ENCODE measurements at places on chromosomes 4 and X.

DNA sequence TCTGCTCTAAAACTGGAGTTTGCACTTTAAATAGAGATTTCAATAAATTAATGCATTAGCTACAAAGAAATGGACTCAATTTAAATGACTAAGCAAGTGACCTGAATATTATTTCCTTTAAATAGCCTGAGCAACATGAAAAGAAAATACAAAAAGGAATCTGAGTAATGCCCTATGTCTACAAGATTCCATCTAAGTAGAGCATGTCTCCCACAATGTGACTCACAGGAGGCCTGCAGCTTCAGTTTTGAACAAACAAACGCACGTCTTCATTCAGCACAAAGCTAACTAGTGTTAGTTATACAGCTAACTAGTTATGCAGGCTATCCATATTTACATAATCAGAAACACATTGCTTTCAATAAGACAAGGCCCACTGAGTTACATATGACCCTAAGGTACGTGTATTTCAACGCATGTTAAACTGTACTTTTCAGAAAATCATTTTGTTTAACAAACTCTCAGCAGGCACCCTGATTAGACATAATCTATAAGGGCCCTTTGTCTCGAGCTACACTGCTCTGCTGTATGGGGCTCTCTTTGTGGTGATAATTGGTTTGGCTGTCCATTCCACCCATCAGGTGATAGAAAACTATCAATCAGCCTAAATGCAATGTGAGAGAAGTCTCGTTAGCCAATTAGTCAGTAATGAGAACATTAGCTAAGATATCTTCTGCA lies 116.5 kb downstream of the MAML3 start:
- DNase-seq = no peak

- DNase-seq = no peak
Observed at GRCh38 chr4:168859888-168860694, 150.0 kb downstream of the CBR4 start.

- DNase-seq = no peak
Observed at GRCh38 chrX:18792828-18793227, 85.4 kb downstream of the PPEF1 start.

DNA sequence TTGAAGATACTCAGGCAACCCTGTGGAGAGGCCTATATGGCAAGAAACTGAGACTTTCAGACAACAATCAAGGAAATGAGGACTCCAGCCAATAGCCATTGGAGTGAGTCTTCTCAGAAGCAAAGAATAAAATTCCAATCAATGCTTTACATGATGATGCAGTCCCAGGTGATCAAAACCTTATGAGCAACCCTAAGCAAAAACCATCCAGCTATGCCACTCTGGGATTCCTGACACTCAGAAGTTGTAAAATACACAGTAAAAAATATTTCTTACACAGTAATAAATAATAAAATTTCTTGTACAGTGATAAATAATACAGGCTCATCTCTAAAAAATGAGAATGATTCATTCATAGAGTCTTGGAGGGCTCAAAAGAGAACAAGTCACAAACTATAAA lies 150.6 kb downstream of the IL15 start:
- DNase-seq = no peak

DNA sequence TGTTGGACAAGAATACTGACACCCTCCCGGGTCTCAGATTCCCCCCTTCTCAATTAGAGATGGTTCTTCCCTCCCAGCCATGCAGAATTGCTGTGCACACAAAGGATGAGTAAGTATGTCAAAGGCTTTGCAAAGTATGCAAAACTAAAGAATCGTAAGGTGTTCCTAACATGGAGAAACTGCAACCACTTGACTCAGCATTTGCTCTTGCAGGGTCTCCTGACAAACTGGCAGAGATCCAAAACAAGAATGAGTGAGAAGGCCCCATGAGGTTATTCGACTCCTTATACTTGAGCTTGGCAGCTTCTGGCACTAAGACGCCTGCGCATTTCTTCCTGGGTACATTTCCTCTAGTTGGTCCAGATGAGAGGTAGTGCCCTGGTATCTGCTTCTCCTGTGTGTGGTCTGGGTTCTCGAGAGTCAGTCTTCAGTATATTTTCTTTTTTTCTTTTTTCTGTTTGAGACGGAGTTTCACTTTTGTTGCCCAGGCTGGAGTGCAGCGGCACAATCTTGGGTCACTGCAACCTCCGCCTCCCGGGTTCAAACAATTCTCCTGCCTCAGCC lies 8.2 kb downstream of the FAM184B start:
- no peak for DNase-seq

DNA sequence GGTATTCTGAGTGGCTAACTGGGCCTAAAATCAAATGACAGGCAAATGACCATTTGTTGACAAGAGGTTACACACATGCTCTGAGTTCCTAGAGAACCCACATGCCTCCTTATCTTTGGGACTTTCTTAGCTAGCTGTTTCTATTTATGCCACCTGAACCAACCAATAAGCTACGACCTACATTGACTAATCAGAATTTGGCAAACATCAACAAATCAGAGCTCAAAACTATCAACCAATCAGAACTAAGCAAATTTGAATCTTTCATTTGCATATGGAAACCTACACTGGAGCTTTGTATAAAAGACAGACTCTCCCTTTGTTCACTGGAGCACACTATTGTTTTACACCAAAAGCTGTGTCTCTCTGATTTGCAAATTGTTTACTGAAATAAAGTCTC lies 192.0 kb downstream of the CXXC4 start:
- DNase-seq = peak; percentile 53

DNA sequence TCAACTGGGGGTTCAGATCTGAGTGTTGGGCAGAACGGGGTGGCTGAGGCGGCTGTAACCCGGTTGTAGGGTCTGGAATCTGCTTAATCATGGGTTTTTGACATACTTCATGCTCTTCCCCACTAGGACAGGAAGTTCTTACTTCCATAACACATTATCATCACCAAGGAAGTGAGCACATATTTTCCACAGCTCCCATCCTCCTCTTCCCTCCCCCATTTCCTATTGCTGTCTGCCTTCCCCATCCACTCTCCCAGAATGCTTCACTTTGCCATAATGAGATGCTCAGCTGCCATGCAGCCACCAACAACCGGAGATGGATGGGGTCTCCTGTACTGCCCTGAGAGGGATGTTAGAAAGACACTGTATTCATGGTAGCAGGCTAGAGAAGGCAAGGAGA lies 6.4 kb upstream of the DCUN1D4 start:
- DNase-seq = no peak

GRCh38 chrX:24203072-24203808 lies 53.7 kb downstream of the ZFX start:
- DNase-seq = no peak

GRCh38 chr4:78584863-78585547 lies 33.4 kb downstream of the ANXA3 start:
- DNase-seq = no peak

Measured in midbrain (tissue), 1 donor.